ENCODE measurements at places on chromosomes 4 and X.

- no peaks in the 10 kb centered on the region for H3K36me3 ChIP-seq
- no peaks in the 10 kb centered on the region for H3K27me3 ChIP-seq
- no peak overlapping the region for H3K27ac ChIP-seq
- no peak overlapping the region for H3K4me3 ChIP-seq
- H3K4me1 ChIP-seq = no peaks in the 10 kb centered on the region
These were observed 445.2 kb upstream of the ZFP42 start for GRCh38 chr4:187550256-187550950.

- H3K27me3 ChIP-seq = no peaks in the 10 kb centered on the region
- no peaks in the 10 kb centered on the region for H3K36me3 ChIP-seq
- H3K4me3 ChIP-seq = no peak overlapping the region
- no peak for DNase-seq
- no peaks in the 10 kb centered on the region for H3K4me1 ChIP-seq
These were observed 21.6 kb downstream of the CLDN34 start for GRCh38 chrX:9988762-9989161.

DNA sequence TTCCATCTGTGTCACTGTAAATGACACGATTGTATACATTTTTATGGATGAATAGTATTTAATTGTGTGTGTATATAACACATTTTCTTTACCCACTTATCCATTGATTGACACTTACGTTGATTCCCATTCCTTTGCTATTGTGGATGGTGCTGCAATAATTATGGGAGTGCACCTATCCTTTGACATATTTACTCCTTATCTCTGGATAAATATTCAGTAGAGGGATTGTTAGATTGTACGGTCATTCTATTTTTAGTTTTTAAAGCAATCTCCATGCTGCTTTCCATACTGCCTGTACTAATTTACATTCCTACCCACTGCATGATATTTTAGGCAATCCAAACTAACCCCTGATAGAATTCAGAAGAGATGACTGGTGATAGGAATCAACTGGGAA, 980.1 kb downstream of the FSTL5 start:
- no peaks in the 10 kb centered on the region for H3K4me1 ChIP-seq
- H3K36me3 ChIP-seq = no peaks in the 10 kb centered on the region
- no peak overlapping the region for H3K4me3 ChIP-seq
- H3K27me3 ChIP-seq = no peaks in the 10 kb centered on the region

DNA sequence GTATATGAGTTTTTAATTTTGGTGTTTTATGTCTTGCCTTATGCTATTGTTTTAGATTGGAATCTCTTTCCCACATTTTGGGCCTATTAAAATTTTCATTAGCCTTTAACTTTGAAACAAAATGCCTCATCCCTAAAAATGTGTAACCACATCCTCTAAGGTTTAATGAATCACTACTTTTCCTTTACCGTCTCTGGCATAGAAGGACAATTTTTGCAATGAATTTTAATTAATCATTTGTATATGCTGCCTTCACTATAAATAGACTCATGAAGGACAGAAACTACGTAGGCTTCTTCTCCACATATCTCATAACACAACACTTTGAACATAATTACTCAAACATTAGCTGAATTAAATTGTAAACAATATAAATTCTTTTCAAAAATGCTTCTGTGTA, 421.5 kb downstream of the NLGN4X start:
- no peak overlapping the region for H3K4me3 ChIP-seq
- no peaks in the 10 kb centered on the region for H3K4me1 ChIP-seq
- no peaks in the 10 kb centered on the region for H3K36me3 ChIP-seq
- no peaks in the 10 kb centered on the region for H3K27me3 ChIP-seq

GRCh38 chr4:187172340-187172761, 448.7 kb upstream of the FAT1 start:
- H3K27me3 ChIP-seq = no peaks in the 10 kb centered on the region
- no peak for DNase-seq
- H3K36me3 ChIP-seq = no peaks in the 10 kb centered on the region
- no peaks in the 10 kb centered on the region for H3K4me1 ChIP-seq
- no peak overlapping the region for H3K27ac ChIP-seq
- no peak overlapping the region for H3K4me3 ChIP-seq

DNA sequence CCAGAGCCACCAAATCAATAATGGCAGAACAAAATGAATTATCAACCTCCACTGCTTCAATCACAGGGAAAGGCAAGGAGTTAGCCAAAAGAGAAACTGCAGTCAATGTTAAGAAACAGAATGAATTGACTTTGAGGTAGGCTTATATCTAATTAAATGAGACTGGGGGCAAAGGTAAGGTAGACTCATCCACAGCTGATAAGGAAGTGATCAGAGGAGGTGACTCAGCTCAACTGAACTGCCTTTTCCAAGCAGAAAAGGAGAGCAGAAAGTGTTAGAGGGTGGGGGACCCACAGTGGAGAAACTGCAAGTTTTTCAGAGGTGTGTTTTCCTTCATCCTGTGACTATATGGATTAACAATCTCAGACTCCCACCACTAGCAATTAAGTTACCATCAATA, 345.8 kb upstream of the PPARGC1A start:
- H3K27ac ChIP-seq = no peak overlapping the region
- no peaks in the 10 kb centered on the region for H3K36me3 ChIP-seq
- no peak for DNase-seq

DNA sequence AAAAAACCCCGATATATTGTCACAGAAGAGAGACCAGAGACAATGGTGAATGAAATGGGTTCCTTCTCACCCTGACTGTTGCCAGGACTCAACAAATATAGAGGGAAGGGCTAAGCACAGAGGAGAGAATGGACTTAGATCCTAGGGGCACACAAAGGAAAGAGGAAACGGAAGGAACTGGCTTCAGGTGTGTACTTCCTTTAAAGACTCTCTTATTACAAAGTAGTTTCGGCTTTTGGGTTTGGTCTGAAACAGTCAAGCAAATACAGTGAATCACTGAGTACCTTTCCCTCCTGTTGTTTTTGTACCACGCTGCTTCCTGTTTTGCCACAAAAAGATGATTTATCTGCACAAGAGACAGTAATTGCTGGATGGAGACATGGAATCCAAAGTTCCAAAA, 46.1 kb upstream of the S100G start:
- H3K27me3 ChIP-seq = no peaks in the 10 kb centered on the region
- H3K27ac ChIP-seq = no peak overlapping the region
- H3K4me1 ChIP-seq = peaks cover 21% of the 10 kb centered on the region
- H3K4me3 ChIP-seq = no peak overlapping the region
- no peaks in the 10 kb centered on the region for H3K36me3 ChIP-seq
- no peak for DNase-seq

DNA sequence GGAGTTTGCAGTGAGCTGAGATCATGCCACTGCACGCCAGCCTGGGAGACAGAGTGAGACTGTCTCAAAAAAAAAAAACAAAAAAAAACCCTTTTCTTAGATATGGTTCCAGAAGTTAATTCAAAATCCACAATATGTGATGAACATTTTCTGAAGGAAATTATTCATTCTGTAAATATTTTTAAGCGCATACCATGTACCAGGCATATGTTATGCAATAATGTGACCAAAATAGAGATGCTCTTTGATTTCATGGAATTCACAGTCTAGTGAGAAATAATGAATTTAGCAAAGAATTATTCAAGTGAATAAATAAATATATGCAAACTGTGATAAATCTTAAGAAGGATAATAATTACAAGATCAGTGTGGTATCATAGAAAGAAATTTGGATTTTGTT, 174.7 kb downstream of the GC start:
- no peaks in the 10 kb centered on the region for H3K27me3 ChIP-seq
- H3K36me3 ChIP-seq = no peaks in the 10 kb centered on the region
- no peaks in the 10 kb centered on the region for H3K4me1 ChIP-seq
- H3K27ac ChIP-seq = no peak overlapping the region
- no peak for DNase-seq

DNA sequence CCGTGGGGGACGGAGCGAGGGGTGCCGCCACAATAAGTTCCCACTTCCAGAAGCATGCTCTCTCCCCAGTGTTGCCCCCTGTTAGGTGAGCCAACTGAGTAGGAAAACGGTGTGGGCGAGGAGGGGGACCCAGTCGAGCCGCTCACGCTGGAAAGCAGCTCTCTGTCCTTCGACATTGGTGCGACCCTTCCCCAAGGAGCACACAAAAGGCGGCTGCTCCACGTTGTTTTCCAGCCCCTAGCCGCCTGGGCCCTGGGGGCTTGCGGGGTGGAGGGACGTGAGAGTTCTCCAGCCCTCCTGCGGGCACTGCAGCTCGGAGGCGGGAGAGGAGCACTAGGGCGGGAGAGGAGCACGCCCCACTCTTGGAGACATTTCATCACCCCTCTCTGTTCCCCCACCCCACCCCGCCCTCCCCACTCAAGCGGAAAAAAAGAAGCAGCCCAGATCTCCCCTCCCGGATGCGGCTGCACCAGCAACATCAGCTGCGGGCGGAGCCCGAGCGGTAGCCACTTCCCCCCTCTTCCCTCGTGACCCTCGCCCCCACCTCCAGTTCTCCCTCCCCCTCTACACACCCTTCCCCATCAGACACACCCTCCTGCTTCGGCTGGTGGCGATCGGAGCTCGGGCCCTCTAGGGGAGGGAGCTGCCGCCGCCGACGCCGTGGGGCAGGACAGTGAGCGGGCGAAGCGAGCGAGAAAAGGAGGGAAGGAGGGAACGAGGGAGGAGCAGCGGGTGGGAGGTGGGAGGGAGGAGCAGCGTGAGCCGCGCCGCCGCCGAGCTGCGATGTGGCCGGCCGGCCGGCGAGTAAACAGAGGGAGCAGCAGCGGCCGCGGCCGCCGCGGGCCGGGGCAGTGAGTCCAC, at the start of gene DOCK11:
Gene DOCK11, plus strand, starts transcription at position 755 of the 861 bp plus-strand sequence. CDS start 157 bp downstream, outside the sequence.
- peak within 1 kb of the TSS; percentile 84 for H3K4me3 ChIP-seq
- peaks cover 32% of the 10 kb centered on the region for H3K4me1 ChIP-seq
- H3K27me3 ChIP-seq = no peaks in the 10 kb centered on the region
- H3K36me3 ChIP-seq = no peaks in the 10 kb centered on the region
- DNase-seq = peak; percentile 69

GRCh38 chr4:141078871-141079270, 54.4 kb downstream of the RNF150 start:
- no peak overlapping the region for H3K4me3 ChIP-seq
- H3K27ac ChIP-seq = no peak overlapping the region
- H3K27me3 ChIP-seq = no peaks in the 10 kb centered on the region
- no peak for DNase-seq
- no peaks in the 10 kb centered on the region for H3K4me1 ChIP-seq
- H3K36me3 ChIP-seq = no peaks in the 10 kb centered on the region

DNA sequence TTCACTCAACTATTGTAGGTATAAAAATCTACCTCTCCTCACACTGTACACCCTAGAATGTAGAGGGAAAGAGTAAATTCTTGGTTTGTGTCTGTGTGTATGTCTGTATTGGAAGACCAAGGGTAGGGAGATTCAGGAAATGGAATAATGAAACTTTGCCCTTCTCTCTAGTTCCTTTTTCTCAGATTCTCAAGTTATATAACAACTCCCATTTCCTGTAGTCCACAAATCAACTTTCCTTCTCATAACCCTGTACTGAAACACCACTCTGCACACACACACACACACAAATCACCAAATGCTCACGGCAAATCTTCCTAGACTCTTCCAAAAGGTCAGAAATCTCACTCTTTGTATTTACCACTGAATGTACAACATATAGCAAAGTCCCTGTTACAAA, 824.5 kb upstream of the DIAPH2 start:
- no peaks in the 10 kb centered on the region for H3K27me3 ChIP-seq
- H3K4me3 ChIP-seq = no peak overlapping the region
- no peaks in the 10 kb centered on the region for H3K36me3 ChIP-seq
- DNase-seq = no peak
- H3K27ac ChIP-seq = no peak overlapping the region

DNA sequence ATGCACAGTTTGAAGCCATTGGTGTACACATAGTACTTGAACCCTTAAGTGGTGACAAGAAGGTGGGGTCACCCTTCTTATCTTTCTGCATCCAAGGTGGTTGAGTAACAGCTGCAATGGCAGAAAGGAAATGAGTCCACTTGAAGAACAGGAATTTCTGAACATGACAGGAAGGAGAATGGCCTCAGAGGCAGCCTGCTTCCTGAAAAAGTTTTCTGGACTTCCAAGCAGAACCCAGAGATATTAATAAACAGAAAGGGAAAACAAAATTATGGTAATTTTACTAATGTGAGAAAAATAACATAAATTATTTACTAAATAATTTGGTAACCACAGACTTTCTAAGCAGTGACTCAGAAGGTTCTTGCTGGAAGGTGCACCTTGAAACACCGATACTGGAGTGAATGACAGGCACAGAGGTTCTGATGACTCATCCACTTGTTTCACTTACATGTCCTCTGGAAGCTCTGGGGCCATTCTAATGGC, 119.9 kb upstream of the HS3ST1 start:
- H3K27ac ChIP-seq = no peak overlapping the region
- H3K36me3 ChIP-seq = no peaks in the 10 kb centered on the region
- H3K4me3 ChIP-seq = no peak overlapping the region
- DNase-seq = no peak
- no peaks in the 10 kb centered on the region for H3K4me1 ChIP-seq
- H3K27me3 ChIP-seq = no peaks in the 10 kb centered on the region

GRCh38 chr4:128782076-128782715, 27.3 kb upstream of the JADE1 start:
- DNase-seq = peak; percentile 50
- no peak overlapping the region for H3K4me3 ChIP-seq
- no peak overlapping the region for H3K27ac ChIP-seq
- H3K27me3 ChIP-seq = no peaks in the 10 kb centered on the region

- no peak for DNase-seq
- no peak overlapping the region for H3K27ac ChIP-seq
- no peaks in the 10 kb centered on the region for H3K4me1 ChIP-seq
These were observed 84.7 kb downstream of the OTC start for GRCh38 chrX:38437093-38437492.

GRCh38 chr4:129428454-129428853, 332.5 kb downstream of the C4orf33 start:
- H3K36me3 ChIP-seq = no peaks in the 10 kb centered on the region
- H3K4me1 ChIP-seq = no peaks in the 10 kb centered on the region
- H3K4me3 ChIP-seq = no peak overlapping the region
- H3K27me3 ChIP-seq = no peaks in the 10 kb centered on the region

DNA sequence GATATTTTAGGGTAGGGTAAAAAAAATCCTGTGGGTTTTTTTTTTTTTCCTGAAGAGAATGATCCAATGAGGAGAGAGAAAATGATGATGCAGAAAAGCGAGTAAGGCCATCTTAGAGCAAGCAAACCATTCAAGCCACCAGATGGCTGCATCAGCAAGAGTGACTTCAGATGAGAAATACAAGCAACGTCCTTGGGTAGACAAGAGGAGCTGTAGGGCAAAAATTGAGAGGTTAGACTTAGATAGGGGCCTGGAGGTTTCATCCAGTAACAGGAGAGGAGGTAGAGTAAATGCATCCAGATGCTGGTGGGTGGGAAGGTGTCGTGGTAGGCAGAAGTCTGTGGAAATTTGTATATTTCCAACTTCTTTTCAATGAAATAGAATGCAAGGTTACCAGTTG, 14.6 kb downstream of the FTHL17 start:
- no peak overlapping the region for H3K4me3 ChIP-seq
- H3K27ac ChIP-seq = no peak overlapping the region
- no peak for DNase-seq
- no peaks in the 10 kb centered on the region for H3K27me3 ChIP-seq
- H3K36me3 ChIP-seq = no peaks in the 10 kb centered on the region

GRCh38 chrX:141760761-141761160, 62.2 kb upstream of the SPANXD start:
- no peak overlapping the region for H3K27ac ChIP-seq
- no peak for DNase-seq
- no peaks in the 10 kb centered on the region for H3K36me3 ChIP-seq
- H3K4me3 ChIP-seq = no peak overlapping the region
- no peaks in the 10 kb centered on the region for H3K4me1 ChIP-seq
